ENCODE measurements at places on chromosomes 16 and 17.
A peak's percentile ranks its signal among the peaks of the same experiment; 100 is the strongest.

DNA sequence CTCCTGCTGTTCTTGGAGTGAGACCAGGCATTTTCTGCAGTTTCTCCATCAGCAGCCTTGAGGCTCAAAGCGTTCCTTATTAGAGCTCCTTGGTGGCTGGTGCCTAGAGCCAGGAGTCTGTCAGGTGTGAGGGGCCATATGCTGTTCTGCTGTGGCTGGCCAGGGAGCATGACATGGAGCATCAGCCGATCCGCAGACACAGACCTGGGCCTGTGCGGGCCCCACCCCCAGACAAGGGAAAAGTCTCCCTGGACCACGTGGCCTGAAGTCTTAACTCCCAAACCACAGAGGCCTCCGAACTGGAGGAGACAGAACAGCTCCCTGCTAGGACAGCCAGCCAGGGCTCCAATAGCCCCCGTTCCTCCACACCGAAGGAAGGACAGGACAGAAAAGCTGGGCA, 162.7 kb upstream of the CIBAR2 start:
- DNase-seq: no peak

- no peak for DNase-seq
These were observed 41.9 kb downstream of the PIGL start for GRCh38 chr17:16258901-16259300.

GRCh38 chr17:43398724-43399595, at the start of gene ARL4D:
Gene ARL4D (plus strand): TSS chr17:43398993. CDS start chr17:43399733, 740 bp downstream.
- DNase-seq: peak; percentile 93

- DNase-seq: no peak
These were observed 27.1 kb downstream of the TMEM235 start for GRCh38 chr17:78258323-78259191.

Measured in nephron progenitor cell (in vitro differentiated cells).